ENCODE measurements at places on chromosomes 4 and X.
A peak's percentile ranks its signal among the peaks of the same experiment; 100 is the strongest.

GRCh38 chrX:139081965-139082364 lies 370.4 kb upstream of the FGF13 start:
- DNase-seq = no peak

DNA sequence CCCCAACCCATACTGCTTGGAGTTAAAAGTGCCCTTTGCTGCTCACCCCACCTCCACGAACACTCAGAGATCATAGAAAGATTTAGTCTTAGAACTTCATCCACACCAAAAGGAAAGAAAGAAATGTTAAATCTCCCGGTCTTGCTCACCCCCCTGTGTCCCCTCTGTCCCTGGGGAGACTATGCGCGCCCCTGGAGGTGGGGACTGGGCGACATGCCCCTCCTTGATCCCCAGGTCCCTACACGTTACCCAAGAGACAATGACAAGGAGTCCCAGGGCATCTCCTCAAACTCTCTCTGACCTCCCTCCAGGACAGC lies 620 bp downstream of the ITM2A start:
- DNase-seq = no peak

- DNase-seq = peak; percentile 57
Measured at GRCh38 chr4:21226637-21227538, 526.6 kb downstream of the PACRGL start.

GRCh38 chr4:30811296-30811695 lies 91.1 kb downstream of the PCDH7 start:
- no peak for DNase-seq

GRCh38 chr4:100022792-100023222 lies 72.7 kb upstream of the H2AZ1 start:
- DNase-seq = no peak

- no peak for DNase-seq
Measured at GRCh38 chrX:84865113-84865512, 138.6 kb upstream of the APOOL start.

- peak; percentile 12 for DNase-seq
Measured at GRCh38 chr4:18568600-18568999, 547.0 kb upstream of the LCORL start.

DNA sequence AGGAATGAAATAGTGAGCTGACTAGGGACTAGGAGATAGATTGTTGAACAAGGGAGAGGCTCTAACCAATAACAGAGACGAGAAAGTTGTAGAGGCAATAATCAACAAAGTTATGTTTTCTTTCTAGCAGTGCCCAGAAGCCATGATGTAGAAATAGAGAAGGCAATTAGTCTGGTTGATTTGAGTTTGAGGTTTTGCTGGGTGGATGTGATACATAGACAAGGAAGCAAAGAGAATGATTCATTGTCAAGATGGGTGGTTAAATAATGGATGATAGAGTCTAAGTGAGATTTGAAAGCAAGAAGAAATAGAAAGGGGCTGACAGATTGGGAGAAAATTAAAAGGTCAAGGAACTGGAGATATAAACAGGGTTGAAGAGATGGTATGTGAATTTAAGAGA lies 11.2 kb downstream of the RBM41 start:
- no peak for DNase-seq

DNA sequence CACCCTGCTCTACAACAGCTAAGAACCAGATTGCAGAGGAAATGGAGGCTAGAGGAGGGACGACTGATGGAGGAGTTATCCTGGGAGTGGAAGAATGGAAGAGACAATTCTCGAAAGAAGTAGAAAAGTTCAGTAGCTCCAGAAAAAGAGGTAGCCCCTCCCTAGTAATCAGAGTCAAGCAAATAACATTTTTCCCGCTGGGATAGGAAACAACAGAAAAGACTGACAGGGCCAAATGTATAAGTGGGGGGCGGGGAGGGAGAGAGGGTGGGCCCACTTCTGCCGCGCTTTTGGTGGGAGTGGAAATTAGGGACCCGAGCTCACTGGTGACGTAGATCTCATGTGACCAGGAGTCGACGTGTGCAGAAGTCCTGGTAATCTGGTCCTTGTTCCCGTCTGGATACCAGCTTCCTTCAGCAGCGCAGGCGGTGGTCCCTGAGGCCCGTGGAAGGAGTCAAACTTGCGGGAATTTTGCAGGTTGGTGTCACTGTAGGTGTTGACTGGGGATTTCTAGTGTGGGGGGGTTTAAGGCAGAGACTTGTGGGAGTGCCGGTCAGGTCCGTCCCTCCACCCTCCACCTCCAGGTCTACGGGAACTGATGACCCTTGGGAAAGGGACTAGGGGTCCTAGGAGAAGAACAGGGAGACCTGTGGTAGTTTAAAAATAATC lies at the start of gene TCEAL9:
Gene TCEAL9, plus strand, starts transcription at position 377 of the 669 bp plus-strand sequence. CDS start 1,179 bp downstream, outside the sequence.
- peak; percentile 83 for DNase-seq

DNA sequence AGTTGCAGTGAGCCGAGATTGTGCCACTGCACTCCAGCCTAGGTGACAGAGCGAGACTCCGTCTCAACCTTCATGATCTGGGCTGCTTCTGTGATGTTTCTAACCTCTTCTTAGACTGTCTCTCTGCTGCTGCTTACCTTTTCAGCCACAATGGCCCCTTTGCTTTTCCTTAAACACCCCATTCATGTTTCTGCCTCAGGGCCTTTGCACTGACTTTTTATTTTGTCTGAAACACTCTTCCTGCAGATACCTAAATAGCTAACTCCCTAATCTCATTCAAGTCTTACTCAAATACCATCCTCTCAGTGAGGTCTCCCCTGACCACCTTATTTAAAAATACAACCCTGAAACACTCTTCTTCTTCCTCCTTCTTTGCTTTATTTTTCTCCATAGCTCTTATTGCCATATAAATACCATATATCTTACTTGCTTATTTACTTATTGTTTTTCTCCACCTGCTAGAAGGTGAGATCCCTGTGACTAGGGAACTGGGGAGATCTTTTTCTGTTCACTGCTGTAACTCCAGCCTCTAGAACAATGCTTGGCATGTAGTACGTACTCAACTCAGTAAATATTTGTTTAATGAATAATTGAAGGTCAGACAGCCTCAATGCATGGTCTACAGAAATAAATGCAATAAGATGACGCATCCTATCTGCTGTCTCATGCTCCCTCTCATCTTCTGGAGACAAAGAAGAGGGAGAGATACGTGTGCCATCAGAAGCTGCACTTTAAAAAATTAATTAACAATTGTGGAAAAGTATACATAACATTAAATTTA lies 43.8 kb upstream of the SETD7 start:
- no peak for DNase-seq

DNA sequence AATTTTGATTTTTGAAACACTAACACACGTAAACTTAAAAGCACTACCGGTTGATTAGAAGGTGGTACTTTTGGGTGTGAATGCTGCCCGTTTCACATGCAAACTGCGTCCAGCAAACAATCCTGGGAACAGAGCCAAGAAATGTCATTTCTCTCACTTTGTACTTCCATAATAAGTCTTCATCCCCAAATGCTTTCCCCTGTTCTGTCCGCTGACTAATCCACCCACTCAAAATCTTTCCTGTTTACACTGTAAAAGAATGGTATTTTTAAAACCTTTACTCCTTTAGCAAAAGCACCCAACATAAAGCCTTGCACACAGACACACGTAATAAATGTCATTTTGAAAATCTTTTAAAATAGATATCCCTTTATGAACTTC lies 39.1 kb upstream of the PDLIM5 start:
- no peak for DNase-seq

GRCh38 chr4:109576462-109576861 lies 16.4 kb downstream of the MCUB start:
- no peak for DNase-seq

DNA sequence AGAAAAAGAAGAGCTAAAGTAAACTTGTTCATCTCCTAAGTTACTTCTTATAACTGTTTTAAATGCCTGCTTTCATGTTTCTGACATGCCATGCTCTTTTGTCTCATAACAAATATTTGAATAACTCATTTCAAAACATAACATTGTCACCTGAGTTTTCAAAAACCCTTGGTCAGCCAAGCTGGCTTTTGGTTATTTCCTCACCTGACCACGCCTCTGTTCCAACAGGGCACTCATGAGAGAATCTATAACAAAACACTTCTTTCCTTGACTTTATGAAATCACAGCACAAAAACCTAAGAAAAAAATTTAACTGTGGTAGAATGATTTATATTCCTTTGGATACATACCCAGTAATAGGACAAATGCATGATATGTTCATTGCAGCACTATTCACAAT lies 172.9 kb upstream of the GALNT7 start:
- no peak for DNase-seq

GRCh38 chrX:13690836-13691235 lies 1.9 kb downstream of the RAB9A start:
- no peak for DNase-seq

GRCh38 chrX:107730991-107731766 lies 44.4 kb downstream of the TSC22D3 start:
- DNase-seq = no peak

DNA sequence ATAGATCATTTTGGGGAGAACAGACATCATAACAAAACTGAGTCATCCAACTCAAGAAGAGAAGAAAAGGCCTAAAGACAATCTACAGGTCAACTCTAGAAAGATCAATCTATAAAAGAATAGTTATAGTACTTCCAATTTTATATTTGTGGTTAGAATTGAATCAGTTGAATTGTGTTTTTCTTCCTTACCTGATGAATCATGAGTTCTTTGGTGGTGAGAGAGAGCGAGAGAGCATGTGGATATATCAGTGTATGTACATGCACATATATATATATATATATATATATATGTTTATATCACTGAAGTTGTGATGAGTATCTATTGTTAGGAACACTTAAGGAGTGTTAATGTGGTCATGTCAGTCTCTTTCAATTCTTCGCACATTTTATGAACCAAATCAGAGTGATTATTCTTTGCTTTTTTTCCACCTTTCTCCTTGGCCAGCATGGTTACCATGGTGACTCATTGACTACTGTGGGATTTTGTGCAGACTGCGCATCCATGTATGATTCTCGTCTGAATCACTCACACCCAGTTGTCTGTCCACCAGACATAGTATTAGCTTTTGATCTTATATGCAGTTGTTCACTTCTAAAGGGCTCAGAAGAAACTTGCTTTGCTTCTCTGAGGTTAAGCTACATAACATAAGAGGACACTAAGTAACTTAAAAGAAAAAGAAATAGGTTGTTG lies 90.4 kb upstream of the RAB40AL start:
- no peak for DNase-seq

GRCh38 chr4:40264995-40265909 lies 68.4 kb downstream of the RHOH start:
- DNase-seq = no peak

GRCh38 chr4:7703688-7704087 lies 236.0 kb downstream of the AFAP1 start:
- no peak for DNase-seq

- no peak for DNase-seq
Measured at GRCh38 chrX:106611317-106611678, 480 bp upstream of the RADX start.

DNA sequence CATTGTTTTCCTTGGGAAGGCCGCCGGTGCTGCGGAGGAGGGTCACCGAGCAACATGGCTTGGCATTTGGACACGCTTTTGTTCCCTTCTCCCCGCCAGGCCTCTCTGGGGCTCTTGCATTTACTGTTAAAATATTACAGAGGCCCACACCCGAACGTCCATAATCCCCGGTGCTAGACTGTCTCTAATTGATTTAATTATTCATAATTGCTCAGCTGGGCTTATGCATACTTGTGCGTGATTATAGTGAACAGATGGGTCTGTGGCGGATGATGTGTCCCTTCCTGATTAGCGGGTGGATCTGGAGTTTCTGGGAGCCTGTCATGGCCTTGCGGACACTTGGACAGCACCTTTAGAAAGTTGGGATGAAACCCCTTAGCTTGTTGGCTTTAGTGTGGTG lies 100.2 kb upstream of the MSX1 start:
- no peak for DNase-seq

GRCh38 chr4:74112399-74113105 lies 13.6 kb upstream of the CXCL2 start:
- DNase-seq = no peak

GRCh38 chrX:68669094-68669860 lies 21.8 kb downstream of the STARD8 start:
- DNase-seq = no peak

- DNase-seq = no peak
Measured at GRCh38 chrX:12986164-12986779, 11.4 kb downstream of the TMSB4X start.

- DNase-seq = peak; percentile 96
Measured at GRCh38 chr4:2241410-2242353, at the start of the genes HAUS3 and POLN. TSS of gene HAUS3 (minus strand) at chr4:2242121. CDS start at chr4:2240946, 1,175 bp downstream. TSS of gene POLN (minus strand) at chr4:2242121. CDS start at chr4:2229231, 12,890 bp downstream.

GRCh38 chrX:287670-288069 lies 6.5 kb downstream of the PLCXD1 start:
- DNase-seq = no peak

GRCh38 chr4:87409420-87409939 lies 12.9 kb upstream of the NUDT9 start:
- DNase-seq = no peak

- DNase-seq = no peak
Measured at GRCh38 chr4:81505004-81505598, 33.4 kb upstream of the RASGEF1B start.

GRCh38 chrX:44914532-44915198 lies 41.7 kb downstream of the KDM6A start:
- no peak for DNase-seq

- DNase-seq = no peak
Measured at GRCh38 chr4:6730603-6731317, 14.8 kb downstream of the BLOC1S4 start.

- no peak for DNase-seq
Measured at GRCh38 chr4:24771241-24771640, 24.1 kb upstream of the SOD3 start.

- DNase-seq = no peak
Measured at GRCh38 chr4:182488896-182489295, 245.7 kb downstream of the TENM3 start.

GRCh38 chr4:28010577-28011240 lies 1150.1 kb downstream of the STIM2 start:
- DNase-seq = no peak

DNA sequence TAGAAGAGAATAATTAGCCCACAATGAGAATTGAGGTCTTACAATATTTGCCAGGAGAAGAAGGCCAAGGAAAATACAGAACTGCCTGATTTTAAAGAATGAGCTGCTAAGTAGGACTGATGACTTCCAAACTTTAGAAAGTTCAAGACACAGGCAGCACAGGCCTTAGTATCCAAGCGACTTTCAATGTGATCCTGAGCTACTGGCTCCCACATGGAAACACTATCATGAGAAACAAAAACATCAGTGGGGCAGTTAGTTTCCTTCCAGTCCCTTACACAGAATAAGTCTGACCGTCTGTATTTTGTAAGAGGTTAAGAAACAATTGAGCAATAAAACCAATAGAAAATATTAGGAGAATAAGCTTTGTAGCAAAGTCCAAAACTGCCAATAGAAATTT lies 251.4 kb downstream of the COL25A1 start:
- DNase-seq = no peak
